ENCODE measurements at places on chromosomes 16 and 17.

GRCh38 chr17:542943-543342, 171.7 kb downstream of the VPS53 start:
- H3K27me3 ChIP-seq: no peaks in the 10 kb centered on the region
- no peak overlapping the region for H3K27ac ChIP-seq
- peaks cover 6% of the 10 kb centered on the region for H3K36me3 ChIP-seq
- no peak overlapping the region for H3K4me3 ChIP-seq

GRCh38 chr16:88649195-88649923, 1.5 kb downstream of the CYBA start:
- no peak for DNase-seq
- H3K4me1 ChIP-seq: peaks cover 7% of the 10 kb centered on the region
- H3K27ac ChIP-seq: peak overlapping the region; percentile 91
- peaks cover 7% of the 10 kb centered on the region for H3K36me3 ChIP-seq
- H3K4me3 ChIP-seq: peak overlapping the region; percentile 86

DNA sequence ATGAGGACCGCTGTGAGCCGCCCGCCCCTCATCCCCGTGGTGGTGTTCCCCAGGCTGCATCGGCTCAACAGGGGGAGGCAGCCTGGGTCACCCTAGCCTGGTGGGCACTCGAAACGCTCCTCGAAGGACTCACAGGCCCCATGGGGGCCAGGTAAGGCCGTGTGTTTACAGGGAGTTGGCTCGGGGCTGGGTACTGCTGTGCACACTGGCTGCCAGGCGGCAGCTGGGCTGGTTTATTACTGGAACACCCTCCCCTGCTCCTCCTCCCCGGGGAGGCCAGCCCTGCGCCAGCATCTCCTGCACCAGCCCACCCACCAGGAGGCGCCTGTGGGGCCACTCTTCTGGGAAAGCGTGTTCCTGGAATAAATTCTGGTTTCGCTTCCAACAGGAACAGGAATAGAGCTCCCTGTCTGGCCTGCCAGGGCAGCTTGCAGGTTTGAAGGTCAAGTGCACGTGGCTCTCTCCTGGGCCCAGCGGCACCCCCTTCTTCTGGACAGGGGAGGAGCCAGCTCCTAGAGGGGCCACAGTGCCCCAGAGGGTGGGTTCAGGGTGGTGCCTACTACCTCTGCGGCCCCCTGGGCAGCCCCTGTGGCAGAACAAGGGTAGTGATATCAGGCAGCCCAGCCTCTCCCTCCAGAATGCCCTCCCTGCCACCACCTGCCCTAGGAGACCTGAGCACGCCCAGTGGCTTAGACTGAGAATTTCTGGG, 11.3 kb downstream of the MCRIP1 start:
- H3K4me1 ChIP-seq: no peaks in the 10 kb centered on the region
- peaks cover 2% of the 10 kb centered on the region for H3K27me3 ChIP-seq
- no peak overlapping the region for H3K27ac ChIP-seq
- no peak for DNase-seq
- peaks cover 16% of the 10 kb centered on the region for H3K36me3 ChIP-seq

GRCh38 chr17:64787921-64788271, 125.8 kb upstream of the SMURF2 start:
- no peaks in the 10 kb centered on the region for H3K27me3 ChIP-seq
- no peak for DNase-seq
- peaks cover 12% of the 10 kb centered on the region for H3K4me1 ChIP-seq

GRCh38 chr16:3650631-3651265, 3.7 kb upstream of the DNASE1 start:
- no peaks in the 10 kb centered on the region for H3K4me1 ChIP-seq
- H3K36me3 ChIP-seq: peaks cover 22% of the 10 kb centered on the region
- no peaks in the 10 kb centered on the region for H3K27me3 ChIP-seq
- no peak overlapping the region for H3K27ac ChIP-seq
- no peak overlapping the region for H3K4me3 ChIP-seq

DNA sequence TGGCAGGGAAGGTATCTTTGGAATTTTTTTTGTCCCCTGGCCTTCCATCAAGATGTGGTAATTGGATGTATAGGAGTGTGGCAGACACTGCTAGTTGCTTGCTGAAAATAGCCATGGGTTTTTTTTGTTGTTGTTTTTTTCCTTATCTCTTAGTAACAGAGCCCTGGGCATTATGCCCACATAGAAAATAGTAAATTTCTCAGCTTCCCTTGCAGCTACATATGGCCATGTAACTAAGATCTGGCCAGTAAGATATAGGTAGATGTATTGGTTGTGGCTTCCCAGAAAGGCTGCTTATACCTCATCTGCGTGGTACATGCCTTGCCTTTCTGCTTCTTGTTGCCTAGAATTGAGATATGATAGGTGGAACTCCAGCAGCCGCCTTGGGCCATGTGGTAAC, 349.9 kb downstream of the CPPED1 start:
- peaks cover 3% of the 10 kb centered on the region for H3K4me1 ChIP-seq
- no peaks in the 10 kb centered on the region for H3K27me3 ChIP-seq
- H3K36me3 ChIP-seq: no peaks in the 10 kb centered on the region
- no peak overlapping the region for H3K4me3 ChIP-seq
- H3K27ac ChIP-seq: no peak overlapping the region

DNA sequence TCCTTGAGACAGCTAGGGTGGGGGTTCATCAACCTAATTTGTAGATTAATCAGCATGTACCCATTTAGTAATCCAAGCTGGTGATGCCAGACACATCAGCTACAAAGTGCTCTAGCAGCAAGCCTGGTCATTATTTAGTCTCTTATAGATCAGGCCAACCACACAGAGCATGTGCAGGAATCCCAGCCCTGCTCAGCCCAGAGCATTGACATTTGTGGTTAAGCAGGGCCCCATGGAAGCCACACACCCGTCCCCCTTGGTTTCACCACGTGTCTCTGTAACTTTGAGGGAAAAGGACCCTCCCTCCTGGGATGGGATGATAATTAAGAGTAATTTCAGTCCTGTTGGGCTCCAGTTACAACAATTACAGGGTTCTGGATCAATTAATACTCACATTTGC, 268.8 kb upstream of the RPL38 start:
- no peak overlapping the region for H3K4me3 ChIP-seq
- DNase-seq: no peak
- H3K4me1 ChIP-seq: no peaks in the 10 kb centered on the region

DNA sequence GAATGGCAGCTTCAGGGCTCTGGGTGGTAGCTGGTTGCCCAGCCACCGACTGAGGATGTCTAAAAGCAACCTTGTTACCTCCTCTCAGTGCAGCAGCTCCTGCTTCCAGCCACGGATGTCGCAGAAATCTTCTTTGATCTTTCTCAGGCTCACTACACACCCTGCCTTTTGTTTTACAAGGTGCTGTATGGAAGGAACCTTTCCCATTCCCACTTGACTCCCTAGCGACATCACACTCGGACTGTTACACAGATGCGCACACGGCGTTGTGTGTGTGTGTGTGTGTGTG, 135.8 kb upstream of the CPHXL start:
- H3K4me1 ChIP-seq: no peaks in the 10 kb centered on the region
- H3K4me3 ChIP-seq: no peak overlapping the region
- no peaks in the 10 kb centered on the region for H3K36me3 ChIP-seq
- H3K27ac ChIP-seq: no peak overlapping the region
- no peak for DNase-seq
- no peaks in the 10 kb centered on the region for H3K27me3 ChIP-seq

DNA sequence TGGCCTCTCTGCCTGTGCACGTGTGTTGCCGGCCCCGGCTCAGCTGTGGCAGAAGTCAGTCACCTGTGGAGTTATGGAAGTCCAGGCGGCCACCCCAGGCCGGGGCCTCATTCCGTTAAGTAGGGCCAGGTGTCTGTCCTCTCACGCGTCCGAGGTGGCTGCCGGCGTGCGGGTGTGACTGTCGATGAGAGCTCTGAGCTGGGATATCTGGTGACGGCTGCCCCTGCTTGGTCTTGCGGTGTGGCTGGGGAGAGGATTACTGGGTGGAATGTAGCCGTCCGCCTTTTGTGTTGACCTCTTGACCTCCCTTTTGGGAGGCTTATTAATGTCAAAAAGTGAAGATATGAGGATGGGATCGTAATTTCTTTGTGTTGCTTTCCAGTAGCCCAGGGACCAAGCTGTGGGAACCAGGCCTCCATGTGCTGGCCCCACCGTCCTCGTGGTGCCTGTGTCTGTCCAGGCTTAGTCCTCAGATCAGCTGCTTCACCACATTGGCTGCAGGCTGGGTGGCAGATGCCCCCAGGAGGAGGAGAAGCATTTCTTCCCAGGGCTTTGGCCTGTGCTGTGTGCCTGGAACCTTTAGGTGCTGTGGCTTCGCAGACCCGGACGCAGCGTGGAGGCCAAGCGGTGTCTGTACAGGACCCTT, 23.0 kb upstream of the ZNF750 start:
- H3K27ac ChIP-seq: peak overlapping the region; percentile 93
- peaks cover 24% of the 10 kb centered on the region for H3K4me1 ChIP-seq
- no peaks in the 10 kb centered on the region for H3K27me3 ChIP-seq
- H3K4me3 ChIP-seq: no peak overlapping the region
- DNase-seq: no peak

DNA sequence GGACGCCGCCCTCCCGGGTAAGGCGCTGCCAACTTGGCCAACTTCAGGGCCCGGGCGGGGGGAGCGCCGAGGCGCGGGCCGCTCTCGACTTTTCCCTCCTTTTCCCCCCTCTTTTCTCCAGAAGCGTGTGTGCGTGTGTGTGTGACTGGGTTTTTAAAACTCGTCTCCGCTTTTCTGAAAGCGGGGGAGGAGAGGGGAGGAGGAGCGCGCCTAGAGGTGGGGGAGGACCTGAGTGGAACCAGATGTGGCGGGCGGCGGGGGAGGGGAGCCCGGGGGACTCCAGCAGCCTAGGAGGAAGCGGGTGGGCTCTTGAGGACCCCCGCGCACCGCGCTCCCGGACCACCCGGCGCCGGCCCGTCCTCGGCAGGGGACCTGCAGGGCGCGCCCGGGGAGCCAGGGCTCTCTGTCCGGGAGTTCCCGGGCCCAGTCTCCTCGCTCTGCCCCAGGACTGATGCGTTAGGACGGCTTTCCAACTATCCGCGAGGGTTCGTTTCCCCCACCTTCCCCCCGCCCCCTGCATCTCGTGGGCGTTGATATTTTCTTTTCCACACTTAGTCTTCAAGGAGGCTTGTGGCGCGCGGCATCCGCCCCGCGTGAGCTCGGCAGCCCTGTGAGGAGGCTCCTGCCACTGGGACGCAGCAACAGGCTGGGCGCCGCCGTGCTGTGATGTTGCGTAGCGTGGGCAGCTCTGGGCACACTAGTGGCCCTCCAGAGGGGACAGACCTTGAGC, 599 bp downstream of the MRC2 start:
- no peaks in the 10 kb centered on the region for H3K36me3 ChIP-seq
- DNase-seq: peak; percentile 24
- peaks cover 27% of the 10 kb centered on the region for H3K4me1 ChIP-seq
- no peak overlapping the region for H3K27ac ChIP-seq
- peaks cover 67% of the 10 kb centered on the region for H3K27me3 ChIP-seq
- peak overlapping the region; percentile 33 for H3K4me3 ChIP-seq

DNA sequence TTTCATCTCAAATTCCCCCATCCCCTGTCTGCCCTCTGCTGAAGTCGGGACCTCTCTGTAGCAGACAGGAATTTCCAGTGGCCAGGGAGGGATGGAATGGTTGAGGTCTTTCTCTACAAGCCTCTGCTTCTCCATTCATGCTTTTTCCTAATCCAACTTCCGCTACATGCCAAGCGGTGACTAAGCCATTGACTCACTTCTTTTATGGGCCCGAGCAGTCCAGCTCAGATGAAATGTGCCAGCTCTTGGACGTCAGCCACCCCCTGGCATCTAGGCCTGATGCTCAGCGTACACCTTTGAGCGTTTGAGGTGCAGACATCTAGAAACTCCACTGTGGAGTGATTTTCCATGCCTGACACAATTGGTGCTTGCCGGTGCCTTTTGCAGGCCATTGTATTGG, 40.7 kb upstream of the GPR139 start:
- H3K27me3 ChIP-seq: no peaks in the 10 kb centered on the region
- no peak for DNase-seq
- no peaks in the 10 kb centered on the region for H3K36me3 ChIP-seq
- H3K4me1 ChIP-seq: no peaks in the 10 kb centered on the region
- H3K4me3 ChIP-seq: no peak overlapping the region
- no peak overlapping the region for H3K27ac ChIP-seq

- H3K4me3 ChIP-seq: no peak overlapping the region
- DNase-seq: no peak
- no peaks in the 10 kb centered on the region for H3K4me1 ChIP-seq
- H3K27ac ChIP-seq: no peak overlapping the region
- no peaks in the 10 kb centered on the region for H3K36me3 ChIP-seq
Observed at GRCh38 chr17:61508912-61509311, 56.7 kb downstream of the TBX4 start.

- no peak overlapping the region for H3K4me3 ChIP-seq
- H3K36me3 ChIP-seq: peaks cover 6% of the 10 kb centered on the region
- DNase-seq: no peak
- H3K27ac ChIP-seq: no peak overlapping the region
- H3K27me3 ChIP-seq: no peaks in the 10 kb centered on the region
Observed at GRCh38 chr16:88507231-88507743, 54.2 kb downstream of the ZFPM1 start.

DNA sequence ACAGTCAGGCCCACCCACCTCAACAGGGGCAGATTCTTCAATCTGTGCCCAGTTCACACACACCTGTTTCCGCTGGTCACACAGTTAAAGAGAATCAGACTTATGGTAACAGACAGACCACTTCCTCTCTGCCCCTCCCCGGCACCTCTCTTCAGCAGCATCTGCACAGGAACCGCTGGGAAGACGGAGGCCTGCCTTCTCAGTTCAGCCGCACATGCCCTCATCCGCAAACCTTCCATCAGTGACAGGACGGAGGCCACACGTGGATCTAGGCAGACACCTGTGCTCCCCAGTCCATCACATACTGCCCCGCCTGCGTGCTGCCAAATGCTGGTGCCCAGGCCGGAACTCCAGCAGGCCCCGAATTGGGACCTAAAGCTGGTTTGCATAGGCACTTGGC, 10.3 kb downstream of the PHB1 start:
- H3K36me3 ChIP-seq: peaks cover 59% of the 10 kb centered on the region
- no peaks in the 10 kb centered on the region for H3K27me3 ChIP-seq
- peak; percentile 37 for DNase-seq
- peak overlapping the region; percentile 52 for H3K27ac ChIP-seq
- H3K4me1 ChIP-seq: peaks cover 48% of the 10 kb centered on the region

GRCh38 chr16:56109994-56110393, 81.3 kb upstream of the GNAO1 start:
- H3K27ac ChIP-seq: no peak overlapping the region
- no peak overlapping the region for H3K4me3 ChIP-seq
- H3K27me3 ChIP-seq: peaks cover 3% of the 10 kb centered on the region
- no peaks in the 10 kb centered on the region for H3K4me1 ChIP-seq
- DNase-seq: no peak
- H3K36me3 ChIP-seq: no peaks in the 10 kb centered on the region

DNA sequence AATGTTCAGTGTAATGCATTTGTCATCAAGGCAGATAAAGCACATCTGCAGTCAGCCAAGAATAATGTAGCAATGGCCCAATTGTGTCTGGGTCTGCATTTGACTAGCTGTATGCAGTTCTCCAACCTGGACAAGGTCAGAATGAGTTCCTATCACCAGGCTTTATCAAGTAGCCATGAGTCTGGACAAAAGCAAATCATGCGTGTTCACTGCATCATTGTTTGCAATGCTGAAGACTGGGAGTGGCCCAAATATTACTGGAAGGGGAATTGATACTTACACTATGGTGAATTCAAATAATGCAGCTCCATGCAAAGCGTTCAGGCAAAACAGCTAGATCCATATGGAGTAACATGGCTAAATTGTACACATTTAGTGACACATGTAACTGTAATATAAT, 250.9 kb downstream of the TOX3 start:
- H3K36me3 ChIP-seq: no peaks in the 10 kb centered on the region
- no peak for DNase-seq
- H3K4me3 ChIP-seq: no peak overlapping the region
- no peaks in the 10 kb centered on the region for H3K27me3 ChIP-seq
- no peak overlapping the region for H3K27ac ChIP-seq
